Tibial artery (tissue), 4 donors: ENCODE measurements at places on chromosomes 11 and 22.

- H3K27ac ChIP-seq: peak overlapping the region; percentile 95
- H3K27me3 ChIP-seq: no peaks in the 10 kb centered on the region
- H3K4me1 ChIP-seq: peaks cover 40% of the 10 kb centered on the region
Observed at GRCh38 chr11:124758355-124759265, 3.5 kb downstream of the ESAM start.

DNA sequence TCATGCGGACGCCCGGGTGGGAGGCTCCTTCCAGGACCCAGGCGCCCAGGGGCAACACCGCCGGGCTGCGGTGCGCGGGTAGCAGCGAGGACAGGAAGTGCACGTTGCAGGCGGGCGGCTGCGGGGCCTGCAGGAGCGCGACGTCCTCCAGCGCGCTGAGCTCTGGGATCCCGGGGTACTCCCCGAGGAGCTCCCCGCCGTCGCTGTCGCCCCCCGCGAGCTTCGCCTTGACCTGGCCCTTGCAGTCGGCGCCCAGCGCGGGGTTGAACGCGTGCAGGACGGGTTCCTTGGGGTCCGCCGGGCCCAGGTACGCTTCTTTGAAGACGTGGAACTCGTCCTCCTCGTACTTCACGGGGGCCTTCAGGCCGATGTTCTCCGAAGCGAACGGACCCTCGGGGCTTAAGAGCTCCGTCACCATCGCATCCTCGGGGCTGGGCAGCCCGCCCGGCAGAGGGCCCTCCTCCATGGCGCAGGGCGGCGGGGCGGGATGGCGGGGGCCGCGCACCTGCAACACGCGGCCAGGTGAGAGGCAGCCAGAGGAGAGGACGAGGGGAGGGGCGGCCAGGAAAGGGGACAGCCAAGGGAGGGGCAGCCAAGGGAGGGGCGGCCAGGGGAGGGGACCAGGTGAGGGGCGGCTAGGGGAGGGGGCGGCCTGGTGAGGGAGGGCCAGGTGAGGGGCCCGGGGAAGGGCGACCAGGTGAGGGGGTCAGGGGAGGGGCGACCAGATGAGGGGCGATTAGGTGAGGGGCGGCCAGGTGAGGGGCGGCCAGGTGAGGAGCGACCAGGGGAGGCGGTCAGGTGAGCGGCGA is 921 bp downstream of the TESMIN start:
- peaks cover 16% of the 10 kb centered on the region for H3K36me3 ChIP-seq
- H3K4me3 ChIP-seq: peak overlapping the region; percentile 55
- no peak for DNase-seq
- H3K27ac ChIP-seq: no peak overlapping the region
- peaks cover 21% of the 10 kb centered on the region for H3K4me1 ChIP-seq
- H3K27me3 ChIP-seq: no peaks in the 10 kb centered on the region

DNA sequence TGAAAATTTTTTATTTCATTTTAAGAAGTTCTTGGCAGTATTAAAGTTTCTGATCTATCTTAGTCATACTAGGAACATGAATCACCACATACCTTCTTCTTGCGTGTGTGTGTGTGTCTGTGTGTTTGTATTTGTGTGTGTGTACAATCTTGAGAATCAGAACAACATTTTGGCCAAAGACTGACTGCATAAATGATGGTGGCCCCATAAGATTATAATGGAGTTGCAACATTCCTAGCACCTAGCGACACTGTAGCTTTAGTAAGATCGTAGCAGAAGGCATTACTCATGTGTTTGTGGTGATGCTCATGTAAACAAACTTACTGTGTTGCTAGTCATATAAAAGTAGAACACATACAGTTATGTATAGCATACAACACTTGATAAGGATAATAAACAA is 205.4 kb downstream of the FAM76B start:
- no peak overlapping the region for H3K27ac ChIP-seq
- no peak for DNase-seq
- no peaks in the 10 kb centered on the region for H3K27me3 ChIP-seq
- H3K4me1 ChIP-seq: no peaks in the 10 kb centered on the region
- H3K4me3 ChIP-seq: no peak overlapping the region
- no peaks in the 10 kb centered on the region for H3K36me3 ChIP-seq

- no peak overlapping the region for H3K27ac ChIP-seq
- no peak for DNase-seq
- H3K4me1 ChIP-seq: peaks cover 1% of the 10 kb centered on the region
- H3K4me3 ChIP-seq: no peak overlapping the region
Observed at GRCh38 chr11:112518371-112518770, 257.7 kb upstream of the PLET1 start.

GRCh38 chr11:86192519-86193257 is 51.9 kb upstream of the EED start:
- no peaks in the 10 kb centered on the region for H3K27me3 ChIP-seq
- H3K4me1 ChIP-seq: no peaks in the 10 kb centered on the region
- no peaks in the 10 kb centered on the region for H3K36me3 ChIP-seq
- no peak overlapping the region for H3K27ac ChIP-seq
- no peak overlapping the region for H3K4me3 ChIP-seq
